Activated T-helper 2 cell treated with anti-CD3 and anti-CD28 coated beads, Interferon-gamma antibody, Interleukin-2, Interleukin-4, amounts not matched to agents 10 μg/mL and 5 μg/mL and 100 μg/mL, durations not matched to agents 14 hours and 24 hours and 36 hours (primary cell): ENCODE measurements at places on chromosomes 13 and 19.
A peak's percentile ranks its signal among the peaks of the same experiment; 100 is the strongest.

DNA sequence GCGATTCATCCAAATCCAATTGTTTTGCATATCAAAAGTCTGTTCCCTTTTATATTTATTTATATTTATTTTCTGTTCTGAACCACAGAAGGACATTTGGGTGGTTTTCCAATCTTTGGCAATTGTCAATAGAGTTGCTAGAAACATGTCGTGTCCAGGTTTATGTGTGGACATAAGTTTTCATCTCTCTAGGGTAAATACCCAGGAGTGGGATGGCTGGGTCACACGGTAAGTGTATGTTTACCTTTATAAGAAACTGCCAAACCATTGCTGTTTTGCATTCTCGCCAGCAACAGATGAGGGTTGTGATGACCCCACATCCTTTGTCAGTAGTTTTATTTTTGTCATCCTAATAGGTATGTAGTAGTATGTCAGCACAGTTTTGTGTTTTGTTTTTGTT is 12.5 kb downstream of the AP1M1 start:
- DNase-seq: no peak

DNA sequence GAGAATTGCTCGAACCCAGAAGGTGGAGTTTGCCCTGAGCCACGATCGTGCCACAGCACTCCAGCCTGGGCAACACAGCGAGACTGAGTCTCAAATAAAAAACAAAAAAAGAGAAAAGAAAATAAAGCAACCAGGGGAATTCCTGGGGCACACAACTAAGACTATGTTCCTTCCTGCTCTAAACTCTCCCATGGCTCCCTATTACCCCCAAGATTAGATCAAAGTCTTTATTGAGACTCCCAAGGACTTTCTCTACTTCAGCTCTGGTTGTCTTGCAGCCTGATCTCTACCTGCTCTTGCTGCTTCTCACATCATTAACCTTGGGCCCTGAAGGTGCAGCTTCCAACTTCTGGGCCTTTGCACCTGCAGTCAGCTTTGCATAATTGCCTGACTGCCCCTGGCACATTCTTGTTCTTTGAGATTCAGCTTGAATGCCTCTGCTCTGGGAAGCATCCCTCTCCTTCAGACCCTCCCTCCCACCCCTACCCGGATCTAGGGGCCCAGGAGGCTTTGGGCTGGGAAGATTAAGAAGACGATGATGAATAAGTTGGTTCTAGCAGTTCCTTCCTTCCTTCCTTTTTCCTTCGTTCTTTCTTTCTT is 16.8 kb upstream of the CERS4 start:
- no peak for DNase-seq

GRCh38 chr13:34108410-34108809 is 290.5 kb downstream of the RFC3 start:
- DNase-seq: no peak

DNA sequence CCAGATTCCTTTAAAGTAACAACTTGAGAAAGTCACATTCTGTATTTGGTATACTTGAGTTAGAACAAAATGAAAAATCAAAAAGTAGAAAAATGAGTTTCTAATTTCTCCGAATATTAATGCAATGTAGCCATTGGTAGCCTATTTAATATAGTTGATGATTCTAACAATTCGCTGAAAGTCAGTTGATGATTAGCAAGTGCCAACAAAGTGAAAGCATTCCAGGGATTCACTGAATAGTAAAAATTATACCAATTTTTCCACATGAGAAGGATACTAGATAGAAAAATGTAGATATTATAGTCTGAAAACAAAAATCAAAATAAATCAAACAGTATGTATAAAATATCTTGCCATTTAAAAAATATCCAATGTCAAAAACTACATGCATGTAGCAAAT is 117.2 kb downstream of the FREM2 start:
- DNase-seq: no peak

GRCh38 chr19:5850189-5850588 is 1.1 kb downstream of the FUT3 start:
- no peak for DNase-seq

- DNase-seq: no peak
Observed at GRCh38 chr13:79735228-79735627, 254.3 kb downstream of the NDFIP2 start.

DNA sequence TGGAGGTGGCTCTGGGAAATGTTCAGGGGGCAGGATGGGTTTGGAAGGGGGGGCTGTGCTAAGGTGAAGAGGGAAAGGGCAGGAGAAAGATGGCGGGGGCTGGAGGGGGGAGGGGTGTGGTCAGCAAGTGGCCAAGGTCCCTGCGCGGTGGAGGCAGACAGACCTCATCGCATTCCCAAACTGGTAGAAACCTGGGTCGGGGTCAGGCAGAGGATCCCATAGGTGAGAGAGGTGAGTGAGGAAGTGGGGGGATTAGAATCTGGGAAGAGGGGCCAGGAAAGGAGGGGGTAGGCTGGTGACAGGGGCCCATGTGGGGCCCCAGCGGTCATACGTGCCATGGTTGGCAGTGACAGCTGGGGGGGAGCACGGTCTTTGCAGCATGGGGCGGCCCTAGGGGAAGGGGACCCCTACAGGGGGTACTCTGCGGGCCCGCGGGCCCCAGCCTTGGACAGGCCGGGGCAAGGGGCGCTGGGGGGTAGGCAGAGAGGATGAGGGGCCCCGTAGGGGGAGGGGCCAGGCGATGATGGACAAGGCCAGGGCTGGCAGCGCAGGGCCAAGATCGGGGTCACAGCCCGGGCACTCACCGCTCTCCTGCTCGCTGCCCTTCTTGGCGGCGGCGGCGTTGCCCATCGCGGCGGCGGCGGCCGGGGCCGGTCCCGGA is 514 bp downstream of the PRKACA start:
- DNase-seq: no peak

DNA sequence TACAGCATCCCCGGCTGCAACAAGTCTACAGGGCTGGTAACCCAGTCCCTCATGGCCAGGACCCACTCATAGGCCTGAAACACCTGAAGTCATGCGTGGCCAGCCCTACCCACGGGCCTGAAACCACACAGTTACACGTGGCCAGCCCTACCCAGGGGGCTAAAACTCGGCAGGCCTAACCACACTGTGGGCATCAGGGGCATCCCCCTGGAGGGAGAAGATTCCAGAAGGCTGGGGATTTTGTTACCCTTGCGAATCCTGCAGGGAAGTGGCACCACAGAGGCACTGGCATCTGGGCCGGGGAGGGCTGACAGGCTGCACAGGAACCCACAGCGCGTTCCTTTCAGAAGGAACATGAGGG is 48.4 kb upstream of the C13orf46 start:
- no peak for DNase-seq

DNA sequence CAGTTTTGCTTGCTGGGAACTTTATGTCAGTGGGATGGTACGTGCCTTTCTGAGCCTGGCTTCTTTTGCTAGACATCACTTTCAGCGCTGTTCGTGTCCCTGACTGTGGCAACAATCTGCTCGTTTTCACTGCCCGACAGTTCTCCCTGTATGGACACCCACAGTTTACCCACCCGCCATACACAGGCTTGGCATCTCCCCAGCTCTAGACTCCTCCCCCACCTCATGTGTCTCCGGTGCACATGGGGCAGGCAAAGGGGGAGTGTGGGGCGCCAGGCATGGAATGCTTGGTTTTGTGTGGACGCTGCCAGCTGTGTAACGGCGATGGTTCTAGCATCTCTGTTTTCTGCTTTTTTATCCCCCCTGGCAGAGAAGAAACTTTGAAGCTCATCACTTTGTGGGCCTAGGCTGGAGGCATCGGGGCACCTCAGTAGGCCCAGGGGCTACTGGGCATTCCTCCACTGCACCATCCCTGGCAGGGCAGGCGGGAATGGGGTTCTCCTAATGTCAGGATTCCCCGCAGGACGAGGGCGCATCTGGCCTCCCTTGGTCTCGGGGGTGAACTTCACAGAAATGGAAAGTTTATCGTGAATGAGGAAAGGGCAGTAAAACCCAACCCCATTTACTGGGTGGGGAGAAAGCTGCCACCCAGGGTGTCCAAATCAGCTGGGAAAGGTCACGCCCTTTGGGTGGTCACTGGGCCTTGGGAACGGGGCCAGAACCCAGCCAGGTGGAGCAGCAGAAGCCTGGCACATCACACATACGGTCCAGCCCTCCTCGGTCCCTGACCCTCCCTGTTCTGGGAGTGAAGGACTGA is 60.8 kb downstream of the CEBPG start:
- no peak for DNase-seq

GRCh38 chr13:114125589-114125988 is 6.8 kb downstream of the RASA3 start:
- DNase-seq: no peak

DNA sequence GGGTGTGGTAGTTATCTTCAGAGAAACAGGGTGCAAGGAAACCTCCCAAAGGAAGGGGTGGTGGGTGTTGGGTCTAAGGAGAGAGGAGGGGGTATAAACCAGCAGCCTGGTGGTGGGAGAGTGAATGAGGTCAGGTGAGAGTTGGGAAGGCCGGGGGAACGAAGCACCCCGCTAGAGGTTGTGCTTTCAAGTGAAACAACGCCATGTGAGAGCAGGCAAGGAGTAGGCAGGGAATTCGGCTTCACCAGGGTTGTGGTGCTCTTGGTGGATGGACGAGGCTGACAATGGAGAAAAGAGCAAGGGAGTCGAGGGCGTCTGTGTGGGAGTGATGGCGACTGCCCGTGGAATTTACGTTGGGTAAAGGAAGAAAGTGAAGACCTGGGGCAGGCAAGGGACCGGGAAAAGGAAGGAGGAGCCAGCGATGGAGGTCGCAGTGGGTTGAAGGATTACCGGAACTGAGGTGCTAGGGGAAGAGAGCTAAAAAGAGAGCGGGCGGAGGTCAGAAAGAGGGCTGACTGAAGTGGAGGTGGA is 2.1 kb upstream of the MLNR start:
- no peak for DNase-seq

DNA sequence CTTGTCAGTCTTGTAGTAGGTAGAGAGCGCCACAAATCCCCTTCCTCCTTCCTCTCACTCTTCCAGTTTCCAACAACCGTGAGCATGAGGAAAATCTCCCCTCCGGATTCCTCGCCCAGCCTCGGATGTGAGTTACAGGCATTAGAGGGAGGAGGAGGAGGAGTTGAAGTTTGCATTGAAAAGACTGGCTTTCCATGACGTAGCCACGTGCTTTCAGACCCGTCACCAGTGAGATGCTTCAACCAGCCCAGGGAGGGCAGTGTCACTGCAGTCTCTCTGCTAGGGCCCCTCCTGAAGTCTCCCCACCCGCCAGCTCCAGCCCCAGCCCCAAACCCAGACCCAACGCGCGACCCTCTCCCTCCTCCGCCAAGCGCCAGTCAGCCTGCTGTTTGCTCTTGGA is 442 bp upstream of the FGF14 start:
- no peak for DNase-seq

- no peak for DNase-seq
Observed at GRCh38 chr13:107097916-107098315, 530.0 kb upstream of the ARGLU1 start.

GRCh38 chr13:110713981-110714796 is 689 bp downstream of the ING1 start:
- DNase-seq: peak; percentile 53
